ENCODE measurements at places on chromosomes 4 and X.

DNA sequence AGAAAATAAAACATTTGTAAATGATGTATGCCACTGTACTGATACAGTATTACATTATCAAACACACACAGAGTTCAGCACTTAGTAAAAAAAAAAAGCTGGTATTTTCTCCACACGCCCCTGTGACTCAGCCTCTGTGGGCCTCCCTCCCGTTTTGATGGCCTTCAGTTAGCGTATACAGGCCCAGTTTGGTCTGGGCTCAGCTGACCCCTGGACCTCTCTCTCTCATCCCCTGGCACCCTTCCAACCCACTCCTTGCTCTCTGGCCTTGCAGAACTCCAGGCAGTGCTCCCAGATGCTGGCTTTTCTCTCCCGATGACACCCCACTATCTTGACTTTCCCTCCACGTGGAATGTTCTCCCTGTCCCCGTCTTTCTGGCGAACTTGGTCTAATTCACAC lies 89.0 kb upstream of the LIMCH1 start:
- DNase-seq, result no peak

DNA sequence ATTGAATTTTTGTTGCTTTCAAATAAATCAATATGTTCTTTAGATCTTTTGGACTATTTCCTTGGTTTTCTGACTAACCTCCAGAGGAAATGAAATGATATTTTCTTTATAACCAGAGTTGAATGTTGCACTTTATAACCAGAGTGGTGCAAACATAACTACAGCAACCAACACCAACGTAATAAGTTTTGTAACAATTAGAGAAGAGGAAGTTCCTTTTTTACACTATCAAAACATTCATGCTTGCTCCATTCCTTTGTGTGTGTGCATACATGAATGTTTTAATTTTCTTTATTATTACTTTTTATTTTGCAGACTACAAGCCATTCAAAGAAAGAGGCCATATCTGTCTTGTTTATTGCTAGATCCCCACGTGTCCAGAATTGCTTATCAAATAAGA lies 193.0 kb upstream of the PPP3CA start:
- DNase-seq, result no peak

- DNase-seq, result no peak
These were observed 192.9 kb upstream of the TBL1X start for GRCh38 chrX:9271789-9272525.

DNA sequence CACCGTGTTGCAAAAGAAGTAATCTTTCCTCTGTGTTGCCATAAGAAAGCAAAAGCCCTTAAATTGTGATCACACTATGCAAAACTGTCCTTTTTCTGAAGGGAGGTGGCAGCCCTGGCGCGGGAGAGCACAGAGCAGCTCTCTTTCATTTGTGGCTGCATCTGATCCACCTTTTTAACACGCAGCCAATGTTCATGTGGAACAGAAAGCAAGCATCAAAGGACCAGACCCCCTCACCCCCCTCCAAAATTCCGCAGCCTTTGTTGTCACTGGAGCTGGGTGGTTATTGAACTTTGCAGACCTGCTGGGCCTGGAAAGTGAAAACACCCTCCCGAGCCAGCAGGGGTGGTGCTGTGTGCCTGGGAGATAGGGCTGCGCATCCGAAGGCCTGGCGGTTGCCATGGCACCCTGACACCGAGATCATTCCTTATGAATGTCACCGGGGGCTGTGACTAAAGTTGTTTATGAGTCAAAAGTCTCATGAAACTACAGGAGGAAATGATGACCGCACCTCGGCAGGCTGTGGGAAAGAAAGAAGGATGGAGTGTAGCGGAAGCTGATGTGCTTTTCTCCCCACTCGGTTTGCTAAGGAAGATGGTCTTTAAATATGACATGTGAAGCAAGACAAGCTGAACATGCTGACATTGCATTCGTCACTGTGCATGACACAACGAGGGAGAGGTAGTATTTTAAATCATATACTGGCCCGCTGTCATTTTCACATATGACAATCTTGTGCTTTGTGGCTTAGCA lies 367.4 kb downstream of the UNC5C start:
- DNase-seq, result no peak

DNA sequence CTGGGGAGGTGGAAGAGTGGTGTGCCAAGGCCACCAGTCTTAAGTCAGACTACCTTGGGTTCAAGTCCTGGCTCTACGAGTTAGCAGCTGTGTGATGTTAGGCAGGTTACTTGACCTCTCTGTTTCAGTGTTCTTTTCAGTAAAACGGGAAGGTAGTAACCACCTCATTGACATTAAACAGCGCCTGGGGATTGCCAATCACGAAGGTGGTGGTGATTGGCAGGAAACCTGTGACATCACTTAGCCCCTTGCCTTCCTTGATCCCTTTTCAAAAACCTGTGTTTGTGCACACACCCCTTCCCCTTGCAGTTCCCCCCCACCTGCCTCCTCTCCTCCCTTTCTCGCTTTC lies 7.6 kb downstream of the KLF3 start:
- DNase-seq, result no peak

DNA sequence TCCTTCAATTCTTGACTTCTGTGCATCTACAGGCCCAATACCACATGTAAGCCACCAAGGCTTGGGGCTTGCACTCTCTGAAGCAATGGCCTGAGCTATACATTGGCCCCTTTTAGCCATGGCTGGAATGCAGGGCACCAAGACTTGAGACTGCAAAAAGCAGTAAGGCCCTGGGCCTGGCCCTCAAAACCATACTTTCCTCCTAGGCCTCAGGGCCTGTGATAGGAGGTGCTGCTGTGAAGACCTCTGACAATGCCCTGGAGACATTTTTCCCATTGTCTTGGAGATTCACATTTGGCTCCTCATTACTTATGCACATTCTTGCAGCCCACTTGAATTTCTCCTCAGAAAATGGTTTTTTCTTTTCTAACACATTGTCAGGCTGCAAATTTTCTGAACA lies 68.5 kb upstream of the FSTL5 start:
- DNase-seq, result no peak

DNA sequence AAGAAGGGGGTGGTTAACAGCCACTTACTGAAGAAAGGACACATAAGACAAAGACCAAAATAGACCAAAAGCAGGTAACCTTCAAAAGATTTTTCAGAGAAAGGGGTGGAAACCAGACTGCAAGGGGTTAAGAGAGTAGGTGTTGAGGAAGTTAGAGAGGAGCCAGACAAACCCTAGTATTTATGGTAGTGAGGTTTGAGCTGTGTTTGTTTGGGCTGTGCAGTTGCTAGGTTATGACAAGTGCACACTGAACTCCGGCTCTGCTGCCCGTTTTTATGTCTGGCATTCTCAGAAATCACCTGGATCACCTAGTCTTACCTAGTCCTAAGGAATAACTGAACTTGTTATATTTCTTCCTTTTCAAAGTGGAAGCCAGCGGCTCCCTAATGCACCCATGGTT lies 22.9 kb upstream of the G3BP2 start:
- DNase-seq, result no peak

DNA sequence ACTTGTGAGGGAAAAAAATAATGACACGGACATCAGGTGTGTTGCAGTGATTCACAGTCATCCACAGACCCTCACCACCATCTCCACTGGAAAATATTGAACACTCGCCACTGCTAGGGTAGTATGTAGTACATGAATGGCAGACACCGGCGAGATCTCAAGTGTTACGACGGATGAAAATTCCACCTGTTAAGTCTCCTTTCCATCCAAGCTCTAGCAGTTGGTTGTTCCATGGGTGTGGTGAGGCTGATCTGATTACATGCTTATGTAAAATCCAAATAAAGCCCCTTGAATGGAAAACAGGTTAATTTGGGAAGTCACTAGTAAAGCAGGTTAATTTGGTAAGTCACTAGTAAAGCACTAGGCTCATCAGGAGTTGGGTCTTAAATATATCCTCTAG lies 1.1 kb upstream of the ARMCX4 start:
- no peak for DNase-seq

DNA sequence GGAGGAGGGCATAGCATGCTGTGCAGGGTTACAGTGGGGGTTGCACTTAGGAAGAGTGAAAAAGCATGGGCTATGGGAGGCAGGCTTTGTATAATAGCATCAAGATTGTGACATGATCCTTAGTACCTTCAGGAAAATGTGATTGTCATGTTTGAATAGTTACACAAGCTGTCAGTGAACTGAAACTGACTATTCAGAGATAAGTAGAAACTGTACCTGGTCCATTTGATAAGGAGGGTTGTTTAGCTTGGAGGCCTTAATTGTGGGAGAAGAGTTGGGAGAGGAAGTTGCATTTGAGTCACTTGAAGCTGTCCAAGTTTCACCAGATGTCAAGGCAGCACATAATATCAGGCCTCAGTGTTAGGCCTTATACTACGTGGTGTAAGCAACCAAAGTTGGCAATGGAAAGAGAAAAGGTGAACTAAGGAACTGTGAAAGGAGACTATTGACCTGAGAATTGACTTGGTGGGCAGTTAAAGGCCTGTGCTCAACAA lies 85.0 kb downstream of the TEX13C start:
- no peak for DNase-seq

DNA sequence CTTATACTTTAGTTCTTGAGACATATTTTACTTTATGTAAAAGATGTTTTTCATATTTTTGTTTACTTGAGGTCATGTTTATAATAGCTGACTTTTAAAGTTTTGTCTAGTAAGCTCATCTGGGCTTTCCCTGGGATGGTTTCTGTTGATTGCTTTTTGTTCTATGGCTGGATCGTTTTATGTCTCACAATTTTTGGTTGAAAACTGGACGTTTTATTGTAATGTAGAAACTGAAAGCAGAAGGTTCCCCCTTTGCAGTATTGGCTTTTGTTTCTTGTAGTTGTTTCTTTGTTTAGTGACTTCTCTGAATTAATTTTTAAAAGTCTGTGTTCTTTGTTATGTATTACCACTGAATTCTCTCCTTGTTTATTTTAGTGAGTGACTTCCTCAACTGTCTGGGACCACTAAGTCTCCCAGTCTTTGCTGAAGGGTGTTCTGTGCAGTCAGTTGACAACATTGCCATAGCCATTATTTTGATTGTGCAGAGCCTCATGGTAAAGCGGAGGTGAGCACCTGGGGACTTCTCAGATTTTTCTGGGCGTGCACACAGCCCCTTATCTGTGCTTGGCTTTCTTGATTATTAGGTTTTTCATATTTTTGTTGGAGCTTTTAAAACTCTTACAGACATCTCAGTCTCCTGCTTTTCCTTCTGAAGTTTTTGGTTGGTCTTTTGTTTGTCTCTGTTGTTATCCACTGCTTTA lies 31.0 kb downstream of the KDM6A start:
- no peak for DNase-seq

DNA sequence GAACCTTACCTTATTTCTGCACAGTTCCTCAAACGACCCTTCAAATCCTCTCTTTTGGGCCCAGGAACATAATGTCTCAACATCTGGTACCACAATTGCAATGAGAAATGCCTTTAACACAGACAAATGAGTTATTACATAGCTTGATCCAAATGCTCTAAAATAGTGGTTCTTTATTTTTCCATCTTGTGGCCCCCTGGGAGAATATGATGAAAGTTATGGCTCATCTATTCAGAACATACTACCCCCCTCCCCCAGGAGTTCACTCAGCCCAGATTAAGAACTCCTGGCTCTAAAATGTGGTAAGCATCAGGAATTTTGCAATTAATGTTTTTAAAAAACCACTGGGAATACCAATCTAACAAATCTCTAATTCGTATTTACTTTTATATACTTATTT lies 23.9 kb upstream of the CENPU start:
- DNase-seq, result no peak

- no peak for DNase-seq
These were observed 196.6 kb upstream of the AGA start for GRCh38 chr4:177638871-177639270.

DNA sequence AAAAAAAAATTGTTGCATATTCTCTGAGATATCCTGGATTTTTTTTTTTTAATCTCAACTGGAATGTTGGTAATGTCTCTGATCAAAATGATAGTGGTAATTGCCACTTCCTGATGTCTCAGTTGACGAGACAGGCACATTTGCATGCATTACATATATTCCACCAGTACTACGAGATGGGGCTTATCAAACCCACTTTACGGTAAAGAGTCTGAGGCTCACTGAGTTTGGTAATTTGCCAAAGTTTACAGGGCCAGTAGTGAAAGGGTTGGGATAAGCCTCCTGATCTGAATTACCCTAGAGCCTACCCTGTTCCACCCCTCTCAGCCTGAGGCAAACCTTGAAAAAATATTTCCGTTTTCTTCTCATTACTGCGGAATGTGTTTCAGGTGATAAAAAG lies 5.3 kb downstream of the MAGEB2 start:
- no peak for DNase-seq

DNA sequence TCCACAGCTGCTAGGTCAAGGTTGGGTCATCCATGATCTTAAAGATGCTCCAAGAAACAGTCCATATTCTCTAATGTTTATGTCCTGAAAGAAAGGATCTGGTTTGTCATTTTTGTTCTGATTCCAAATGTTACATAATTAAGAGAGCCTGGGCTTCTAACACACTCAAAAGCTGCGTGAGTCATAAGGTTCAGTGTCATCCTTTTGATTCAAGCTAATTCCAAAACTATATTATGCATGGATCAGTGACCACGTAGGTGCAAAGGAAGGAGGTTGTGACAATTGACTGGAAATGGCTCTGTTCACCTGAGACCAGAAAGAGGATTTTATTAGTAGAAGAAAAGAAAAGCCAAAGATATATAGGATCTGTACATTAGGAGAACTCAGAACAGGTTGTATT lies 268.7 kb upstream of the GK2 start:
- DNase-seq, result no peak

GRCh38 chr4:76457885-76458284 lies 22.9 kb downstream of the SHROOM3 start:
- no peak for DNase-seq

DNA sequence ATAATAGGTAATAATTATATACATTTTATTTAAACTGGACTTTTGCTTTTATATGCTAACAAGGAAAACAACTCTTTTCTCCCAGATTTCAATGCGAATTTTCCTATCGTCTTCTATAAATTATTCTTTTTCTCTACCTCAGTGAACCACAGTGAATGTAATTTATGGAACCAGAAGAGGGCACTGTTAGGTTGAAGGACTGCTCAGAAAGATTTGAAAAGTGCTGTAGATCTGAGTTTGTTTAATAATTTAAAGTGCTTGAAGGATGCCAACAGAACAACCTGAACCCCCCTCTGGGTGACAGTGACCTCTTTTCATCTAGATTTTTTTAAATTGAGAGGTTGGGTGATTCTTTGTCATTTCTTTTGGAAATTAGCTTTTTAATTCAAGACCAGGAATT lies 54.9 kb downstream of the PHOX2B start:
- no peak for DNase-seq

GRCh38 chr4:183550345-183551093 lies 45.7 kb downstream of the ING2 start:
- DNase-seq, result no peak
